ENCODE measurements at places on chromosomes 1 and 21.

GRCh38 chr1:209455661-209456358 is 127.7 kb upstream of the CAMK1G start:
- no peak for DNase-seq

- DNase-seq = no peak
Observed at GRCh38 chr21:16873176-16873575, 639.7 kb upstream of the CXADR start.

DNA sequence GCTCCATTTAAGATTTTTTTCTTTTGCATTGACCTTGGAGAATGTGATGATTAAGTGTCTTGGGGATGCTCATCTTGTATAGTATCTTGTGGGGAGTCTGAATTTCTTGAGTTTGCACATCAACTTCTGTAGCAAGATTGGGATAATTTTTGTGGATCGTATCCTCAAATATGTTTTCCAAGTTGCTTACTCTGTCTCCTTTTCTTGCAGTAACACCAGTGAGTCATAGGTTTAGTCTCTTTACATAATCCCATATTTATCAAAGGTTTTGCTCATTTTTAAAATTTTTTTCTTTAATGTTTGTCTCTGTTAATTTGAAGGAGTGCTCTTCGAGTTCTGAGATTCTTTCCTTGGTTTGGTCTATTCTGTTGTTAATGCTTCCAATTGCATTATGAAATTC is 41.7 kb upstream of the ANGPTL1 start:
- no peak for DNase-seq

GRCh38 chr1:28127617-28128257 is 39.3 kb upstream of the EYA3 start:
- DNase-seq = no peak

DNA sequence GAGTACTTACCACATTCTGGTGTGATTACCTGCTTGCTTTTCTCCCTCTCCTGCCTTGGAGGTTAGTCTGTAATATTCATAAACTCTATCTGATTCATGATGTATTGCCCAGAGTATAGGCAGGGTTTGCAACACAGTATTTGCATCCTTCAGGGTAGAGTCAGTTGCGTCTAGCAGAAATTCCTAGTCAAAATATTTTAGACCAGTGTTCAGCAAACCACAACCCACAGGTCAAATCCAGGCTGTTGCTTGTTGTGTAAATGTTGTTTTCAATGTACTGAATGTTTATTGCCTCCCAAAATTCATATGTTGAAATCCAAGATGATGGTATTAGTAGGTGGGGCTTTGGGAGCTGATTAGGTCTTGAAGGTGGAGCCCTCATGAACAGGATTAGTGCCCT is 82.9 kb downstream of the NGF start:
- DNase-seq = no peak

GRCh38 chr1:221206076-221206475 is 326.8 kb downstream of the HLX start:
- DNase-seq = no peak

GRCh38 chr1:230122366-230123279 is 55.6 kb downstream of the GALNT2 start:
- DNase-seq = no peak

DNA sequence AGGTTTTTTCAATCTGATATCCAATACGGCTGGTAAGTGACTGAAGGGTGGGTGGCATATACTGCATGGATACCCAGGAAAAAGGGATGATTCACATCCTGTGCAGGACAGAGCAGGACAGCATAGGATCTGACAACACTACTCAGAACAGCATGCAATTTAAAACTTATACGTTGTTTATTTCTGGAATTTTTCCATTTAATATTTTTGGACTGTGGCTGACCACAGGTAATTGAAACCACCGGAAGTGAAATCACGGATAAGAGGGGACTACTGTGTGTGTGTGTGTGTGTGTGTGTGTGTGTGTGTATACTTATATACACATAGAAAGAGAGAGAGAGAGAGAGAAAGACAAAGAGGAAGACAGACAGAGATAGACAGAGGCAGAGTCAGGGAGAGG is 23.0 kb downstream of the ERICH3 start:
- no peak for DNase-seq

DNA sequence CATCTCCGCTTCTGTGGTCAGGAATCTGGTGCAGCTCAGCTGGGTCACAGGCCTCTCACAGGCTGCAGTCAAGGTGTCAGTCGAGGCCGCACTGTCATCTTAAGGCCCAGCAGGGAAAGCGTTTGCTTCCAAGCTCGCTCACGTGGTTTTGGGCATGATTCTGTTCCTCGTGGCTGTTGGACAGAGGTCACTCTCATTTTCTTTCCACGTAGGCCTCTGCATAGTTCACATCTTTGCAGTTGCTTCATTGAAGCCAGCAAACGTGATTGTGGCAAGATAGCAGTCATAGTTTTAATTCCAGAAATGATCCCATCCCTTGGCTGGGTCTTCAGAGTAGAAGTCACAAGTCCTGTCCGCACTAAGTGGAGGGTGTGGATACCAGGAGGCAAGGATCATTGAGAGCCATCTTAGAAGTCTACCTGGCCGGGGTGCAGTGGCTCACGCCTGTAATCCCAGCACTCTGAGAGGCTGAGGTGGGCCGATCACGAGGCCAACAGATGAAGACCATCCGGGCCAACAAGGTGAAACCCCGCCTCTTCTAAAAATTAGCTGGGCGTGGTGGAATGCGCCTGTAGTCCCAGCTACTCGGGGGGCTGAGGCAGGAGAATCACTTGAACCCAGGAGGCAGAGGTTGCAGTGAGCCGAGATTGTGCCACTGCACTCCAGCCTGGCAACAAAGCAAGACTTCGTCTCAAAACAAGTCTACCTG is 24.5 kb downstream of the NECAP2 start:
- no peak for DNase-seq

GRCh38 chr1:181490740-181491712 is 7.7 kb downstream of the CACNA1E start:
- no peak for DNase-seq

DNA sequence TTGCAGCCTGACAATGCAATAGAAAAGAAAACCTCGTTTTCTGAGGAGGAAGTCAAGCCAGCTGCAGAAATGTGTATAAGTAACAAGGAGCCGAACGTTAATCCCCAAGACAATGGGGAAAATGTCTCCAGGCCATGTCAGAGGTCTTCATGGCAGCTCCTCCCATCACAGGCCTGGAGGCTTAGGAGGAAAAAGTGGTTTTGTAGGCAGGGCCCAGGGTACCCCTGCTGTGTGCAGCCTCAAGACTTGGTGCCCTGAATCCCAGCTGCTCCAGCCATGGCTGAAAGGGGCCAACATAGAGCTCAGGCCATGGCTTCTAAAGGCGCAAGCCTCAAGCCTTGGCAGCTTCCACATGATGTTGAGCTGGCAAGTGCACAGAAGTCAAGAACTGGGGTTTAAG is 78.0 kb upstream of the HOOK1 start:
- DNase-seq = no peak

GRCh38 chr1:59696421-59697115 is 118.2 kb upstream of the HOOK1 start:
- DNase-seq = no peak

DNA sequence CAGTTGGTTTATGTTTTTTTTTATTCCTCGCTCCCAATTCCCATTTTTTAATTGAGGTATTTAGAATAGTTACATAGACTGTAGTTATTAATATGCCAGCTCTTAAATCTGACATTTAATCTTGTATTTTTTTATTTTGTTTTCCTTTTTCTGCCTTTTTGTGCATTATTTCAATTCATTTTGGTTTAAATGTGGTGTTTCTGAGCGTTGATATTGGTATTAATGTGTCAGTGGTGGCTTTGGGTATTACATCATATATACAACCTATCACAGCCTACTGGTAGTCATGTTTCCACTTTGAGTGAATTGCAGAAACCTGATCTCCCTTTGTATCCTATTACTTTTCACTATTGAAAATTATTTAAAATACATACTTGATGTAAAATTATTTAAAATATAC is 1027.3 kb downstream of the KCNT2 start:
- no peak for DNase-seq

- DNase-seq = no peak
Observed at GRCh38 chr1:204396015-204396583, 15.5 kb downstream of the PPP1R15B start.

GRCh38 chr1:37828410-37829074 is 20.5 kb upstream of the YRDC start:
- no peak for DNase-seq

GRCh38 chr1:55063577-55063942 is 24.2 kb downstream of the PCSK9 start:
- DNase-seq = peak; percentile 24

GRCh38 chr1:56814205-56814604 is 5.0 kb downstream of the FYB2 start:
- DNase-seq = no peak

- DNase-seq = no peak
Observed at GRCh38 chr21:45880097-45881068, 101.2 kb upstream of the COL6A1 start.

- DNase-seq = no peak
Observed at GRCh38 chr1:22738069-22738435, 27.4 kb downstream of the EPHB2 start.

DNA sequence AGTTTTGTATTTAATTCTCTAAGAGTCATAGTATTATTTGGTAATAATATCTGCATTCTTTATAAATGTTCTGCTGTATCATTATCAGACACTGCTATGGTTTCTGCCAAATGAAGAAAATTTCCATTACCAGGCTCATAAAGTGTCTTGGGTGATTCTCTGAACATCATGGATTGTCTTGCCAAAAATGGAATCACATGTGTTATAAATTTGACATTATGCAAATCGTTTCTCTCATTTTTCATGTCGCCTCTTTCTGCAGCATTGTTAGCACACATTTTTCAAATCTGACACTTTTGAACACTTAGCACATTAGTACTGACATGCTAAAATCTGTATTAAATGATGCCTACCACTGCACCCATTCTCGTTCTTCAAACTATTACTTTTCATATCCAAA is 74.2 kb upstream of the NEK7 start:
- DNase-seq = no peak

DNA sequence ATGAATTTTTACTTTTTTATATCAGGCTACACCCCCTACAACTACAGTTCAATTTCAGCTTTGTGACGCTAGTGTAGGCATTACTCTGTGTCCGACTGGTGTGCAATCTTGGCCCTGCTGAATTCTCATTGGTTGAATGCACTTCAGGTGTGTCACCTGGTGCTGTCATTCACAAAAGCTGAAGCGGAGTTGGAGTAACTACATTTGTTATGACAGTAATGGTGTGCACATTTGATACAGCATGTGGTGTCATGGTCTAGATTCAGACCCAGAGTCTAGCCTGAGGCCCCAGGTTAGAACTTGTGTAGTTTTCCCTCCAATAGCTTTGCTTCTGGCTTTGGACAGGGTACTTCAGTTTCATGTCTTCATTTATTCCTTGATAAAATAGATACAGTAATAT is 88.7 kb downstream of the C1orf94 start:
- DNase-seq = no peak

DNA sequence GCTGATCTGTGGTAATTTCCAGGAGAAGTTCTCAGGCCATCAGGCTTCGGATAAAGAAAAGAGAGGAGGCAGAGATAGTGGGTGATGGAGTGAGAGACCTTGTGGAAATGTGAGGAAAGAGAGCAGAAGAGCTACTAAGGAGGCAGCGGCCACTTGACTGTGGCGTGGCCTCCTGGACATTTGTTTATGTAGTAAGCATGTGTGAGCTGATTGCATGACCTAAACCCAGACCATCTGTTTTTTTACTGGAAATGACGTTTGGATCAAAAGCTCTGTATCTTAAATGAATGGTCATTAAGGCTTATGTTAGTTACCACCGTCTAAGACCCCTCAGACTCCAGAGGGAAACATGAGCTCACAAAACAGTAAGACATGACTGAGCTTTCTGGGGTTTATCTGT is 13.6 kb downstream of the ATP1B1 start:
- no peak for DNase-seq

GRCh38 chr1:9459816-9460407 is 79.4 kb upstream of the SLC25A33 start:
- peak; percentile 27 for DNase-seq

DNA sequence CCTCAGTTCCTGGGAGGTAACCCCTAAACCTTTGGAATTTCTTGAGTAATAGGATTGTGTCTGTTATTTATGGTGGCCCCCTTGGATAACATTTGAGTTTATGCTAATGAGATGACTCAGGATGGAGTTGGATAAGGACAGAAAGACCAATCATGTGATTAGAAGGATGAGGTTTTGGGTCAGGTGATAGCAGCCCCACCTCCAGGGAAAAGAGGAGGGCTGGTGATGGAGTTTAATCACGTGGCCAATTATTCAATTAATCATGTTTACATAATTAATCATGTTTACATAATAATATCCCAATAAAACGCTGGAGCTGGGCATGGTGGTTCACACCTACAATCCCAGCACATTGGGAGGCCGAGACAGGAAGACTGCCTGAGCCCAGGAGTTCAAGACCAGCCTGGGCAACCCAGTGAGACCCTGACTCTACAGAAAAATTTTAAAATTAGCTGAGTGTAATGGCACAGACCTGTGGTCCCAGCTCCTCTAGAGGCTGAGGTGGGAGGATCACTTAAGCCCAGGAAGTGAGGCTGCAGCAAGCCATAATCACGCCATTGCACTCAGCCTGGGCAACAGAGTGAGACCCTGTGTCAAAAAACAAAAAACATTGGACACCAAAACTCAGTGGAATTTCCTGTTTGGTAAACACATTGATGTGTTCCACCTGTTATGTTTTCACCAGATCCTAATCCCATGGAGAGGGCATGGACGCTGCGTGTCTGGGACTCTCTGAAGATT is 73.3 kb downstream of the NUP210L start:
- no peak for DNase-seq

GRCh38 chr1:119943216-119943615 is 46.9 kb upstream of the ADAM30 start:
- no peak for DNase-seq

DNA sequence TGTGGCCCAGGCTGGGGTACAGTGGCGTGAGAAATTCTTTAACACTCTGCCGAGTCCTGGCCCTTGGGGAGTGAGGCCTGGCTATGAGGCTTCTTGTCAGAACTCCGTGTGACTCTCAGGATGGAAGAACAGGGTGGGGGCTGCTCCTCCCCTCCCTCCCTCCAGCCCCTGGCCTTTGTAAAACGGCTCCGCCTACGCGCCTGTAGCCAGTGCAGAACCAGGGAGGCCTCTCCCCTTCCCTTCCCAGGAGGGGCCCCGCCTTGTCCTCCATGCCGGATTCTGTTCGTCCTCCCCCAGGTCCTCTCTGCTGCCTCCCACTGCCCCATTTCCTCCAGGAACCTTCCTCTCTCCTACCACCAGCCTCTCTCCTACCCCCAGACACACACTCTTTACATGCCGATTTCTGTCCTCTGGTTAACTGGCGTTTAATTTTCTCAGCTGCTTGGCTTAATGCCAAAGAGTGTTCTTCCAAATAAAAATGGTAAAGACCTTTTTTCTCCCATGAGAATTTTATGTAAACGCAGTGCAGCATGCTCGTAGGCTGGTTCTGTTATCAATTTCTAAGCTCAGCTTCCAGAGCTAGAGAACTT is 21.0 kb downstream of the PDE9A start:
- DNase-seq = no peak

DNA sequence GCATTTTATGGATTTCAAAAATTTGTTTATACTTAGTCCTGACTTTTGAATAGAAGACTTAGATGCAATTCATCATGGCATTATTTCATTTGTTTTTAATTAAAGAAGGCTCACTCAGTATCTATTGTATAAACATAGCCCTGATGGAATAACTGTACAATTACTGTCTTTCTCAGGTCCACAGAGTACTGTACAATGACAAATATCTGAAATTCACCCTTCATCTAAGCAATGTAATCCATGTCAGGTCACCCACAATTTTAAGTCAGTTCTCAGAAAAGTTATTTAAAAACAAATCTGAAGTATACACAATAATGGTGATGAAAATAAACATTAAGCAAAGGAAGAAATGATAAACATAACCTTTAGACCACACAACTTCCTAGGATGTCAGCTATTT is 311.9 kb downstream of the GRIK1 start:
- DNase-seq = no peak

Data from NCI-H2029 treated with DMSO at 0.1 percent for 48 hours (cell line).